Large intestine (tissue), 12 donors: ENCODE measurements at places on chromosomes 13 and 19.

DNA sequence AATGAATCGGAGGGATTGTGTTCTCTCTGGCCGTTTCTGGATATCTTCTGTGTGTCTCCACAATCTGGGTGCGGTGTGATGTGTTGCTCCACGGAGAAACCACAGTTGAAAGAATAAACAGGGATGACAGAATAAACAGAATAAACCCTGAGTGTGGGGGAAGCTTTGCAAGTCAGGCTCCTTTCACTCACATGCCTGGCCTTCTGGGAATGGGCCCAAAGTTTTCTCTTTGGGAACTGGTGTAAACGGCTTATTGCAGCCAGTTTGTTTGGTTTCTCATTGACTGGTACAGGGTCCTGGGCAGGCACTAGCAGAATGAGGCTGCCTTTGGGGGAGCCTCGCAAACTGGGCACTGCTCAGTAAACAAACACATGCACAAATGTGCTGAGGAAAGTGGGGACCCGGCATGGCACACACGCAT lies 324.7 kb downstream of the DLEU7 start:
- no peak for DNase-seq

- DNase-seq = no peak
Measured at GRCh38 chr19:7266832-7267231, 27.4 kb downstream of the INSR start.

DNA sequence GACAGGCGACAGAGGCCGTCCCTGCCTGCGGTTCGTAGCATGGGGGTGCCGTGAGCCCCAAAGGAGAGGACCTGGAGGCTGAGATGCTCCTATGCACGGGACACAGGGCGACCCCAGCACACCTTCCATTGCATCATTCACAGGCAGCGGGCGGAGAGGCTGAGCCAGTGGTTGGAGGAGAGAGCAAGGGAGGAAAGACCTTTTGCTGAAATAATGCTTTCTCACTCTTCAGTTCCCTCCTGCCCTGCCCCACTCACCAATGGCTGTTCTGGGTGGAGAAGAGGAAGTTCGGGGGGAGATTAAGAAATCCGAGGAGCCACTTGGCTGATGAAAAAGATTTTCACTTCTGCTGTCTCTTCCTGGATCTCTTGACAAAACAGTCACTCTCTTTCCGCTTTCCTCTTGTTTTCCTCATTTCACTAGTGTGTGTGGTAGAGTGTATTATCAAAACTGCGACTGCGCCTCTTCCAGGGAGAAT lies at the start of gene NLRP12:
Gene NLRP12, minus strand, starts transcription at position 181 of the 478 bp plus-strand sequence. Its CDS starts 140 bp downstream, at position 41.
- no peak for DNase-seq

DNA sequence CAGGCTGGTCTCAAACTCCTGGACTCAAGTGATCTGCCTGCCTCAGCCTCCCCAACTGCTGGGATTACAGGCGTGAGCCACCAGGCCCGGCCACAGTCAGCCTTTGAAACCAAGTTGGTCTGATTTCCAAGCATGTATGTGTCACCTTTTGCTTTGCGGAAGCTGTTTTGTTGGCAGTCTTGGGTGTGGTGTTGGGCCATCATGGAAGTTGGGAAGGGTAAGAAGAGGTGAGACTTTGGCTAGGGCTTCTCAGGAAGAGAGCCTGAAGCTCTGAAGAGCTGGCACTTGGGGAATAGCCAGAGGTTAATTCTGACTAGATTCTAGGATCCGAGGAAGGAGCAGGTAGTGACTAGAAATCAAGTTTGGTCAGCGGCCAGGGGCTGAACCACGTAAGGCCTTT lies 2.8 kb downstream of the RSPH6A start:
- no peak for DNase-seq

- DNase-seq = no peak
Measured at GRCh38 chr13:33636955-33637670, 180.8 kb upstream of the RFC3 start.

DNA sequence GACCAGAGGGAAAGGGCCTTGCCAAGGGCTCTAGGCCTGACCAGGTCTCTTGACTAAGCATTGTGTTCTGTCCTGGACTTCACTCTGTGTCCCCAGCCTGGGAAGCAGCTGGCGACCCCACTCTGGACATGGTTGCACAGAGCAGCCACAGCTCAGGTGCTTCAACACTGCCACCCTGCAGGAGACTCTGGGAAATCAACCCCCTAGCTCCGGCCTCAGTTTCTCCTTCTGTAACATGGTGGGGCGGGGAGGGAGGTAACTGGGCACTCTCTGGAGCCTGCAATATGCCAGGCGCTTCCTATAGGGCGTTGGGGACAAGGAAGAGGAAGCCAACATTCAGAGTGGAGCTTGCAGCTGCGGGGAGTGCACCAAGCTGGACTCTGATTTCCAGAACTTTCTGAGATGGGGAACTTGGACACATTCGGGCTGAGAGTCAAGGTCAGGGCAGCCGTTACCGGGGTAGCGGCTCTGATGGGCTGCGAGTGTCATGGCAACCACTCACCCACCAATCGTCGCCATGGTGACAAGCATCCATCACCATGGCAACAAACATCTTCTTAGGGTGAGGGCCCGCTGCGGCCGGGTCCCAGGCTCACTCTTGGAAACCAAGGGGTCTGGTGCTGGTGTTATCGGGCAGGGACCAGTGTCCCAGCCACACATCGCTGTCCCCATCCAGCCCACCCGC lies 12.8 kb downstream of the F2RL3 start:
- no peak for DNase-seq

- no peak for DNase-seq
Measured at GRCh38 chr19:38569368-38569983, 48.3 kb downstream of the MAP4K1 start.

- DNase-seq = no peak
Measured at GRCh38 chr13:37501187-37501586, 97.4 kb downstream of the POSTN start.

- no peak for DNase-seq
Measured at GRCh38 chr13:77584106-77584505, 48.6 kb downstream of the SCEL start.

GRCh38 chr13:23506071-23506806 lies 64.0 kb upstream of the TNFRSF19 start:
- no peak for DNase-seq

DNA sequence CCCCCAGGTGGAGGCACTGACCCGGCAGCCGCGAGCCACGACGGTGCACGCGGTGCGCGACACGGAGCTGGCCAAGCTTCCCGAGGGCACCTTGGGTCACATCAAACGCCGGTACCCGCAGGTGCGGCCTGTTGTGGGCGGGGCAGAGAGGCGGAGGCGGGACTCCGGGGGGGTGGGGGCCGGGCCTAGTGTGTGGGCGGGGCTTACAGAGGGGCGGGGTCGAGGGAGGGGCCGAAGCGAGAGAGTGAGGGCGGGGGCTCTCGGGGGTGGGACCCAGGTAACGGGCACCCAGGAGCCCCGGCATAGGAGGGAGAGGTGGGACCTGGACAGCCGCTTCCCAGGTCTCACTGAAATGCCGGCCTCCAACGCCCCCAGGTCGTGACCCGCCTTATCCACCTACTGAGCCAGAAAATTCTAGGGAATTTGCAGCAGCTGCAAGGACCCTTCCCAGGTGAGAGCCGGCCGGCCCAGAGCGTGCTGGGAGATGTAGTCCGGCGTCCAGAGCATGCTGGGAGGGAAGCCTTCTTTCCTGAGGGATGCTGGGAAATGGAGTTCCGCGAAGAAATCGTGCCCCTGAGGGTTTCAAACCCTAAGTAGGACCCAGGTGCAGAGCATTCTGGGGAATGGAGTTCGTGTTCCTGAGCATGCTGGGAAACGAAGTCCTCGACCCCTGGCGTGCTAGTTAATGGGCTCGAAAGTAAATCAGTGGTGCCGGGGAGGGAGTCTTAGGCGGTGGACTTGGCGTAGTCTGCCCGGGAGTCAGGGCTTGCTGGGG lies 15.7 kb downstream of the PNPLA6 start:
- peak; percentile 93 for DNase-seq
